ENCODE measurements at places on chromosomes 2 and 18.

DNA sequence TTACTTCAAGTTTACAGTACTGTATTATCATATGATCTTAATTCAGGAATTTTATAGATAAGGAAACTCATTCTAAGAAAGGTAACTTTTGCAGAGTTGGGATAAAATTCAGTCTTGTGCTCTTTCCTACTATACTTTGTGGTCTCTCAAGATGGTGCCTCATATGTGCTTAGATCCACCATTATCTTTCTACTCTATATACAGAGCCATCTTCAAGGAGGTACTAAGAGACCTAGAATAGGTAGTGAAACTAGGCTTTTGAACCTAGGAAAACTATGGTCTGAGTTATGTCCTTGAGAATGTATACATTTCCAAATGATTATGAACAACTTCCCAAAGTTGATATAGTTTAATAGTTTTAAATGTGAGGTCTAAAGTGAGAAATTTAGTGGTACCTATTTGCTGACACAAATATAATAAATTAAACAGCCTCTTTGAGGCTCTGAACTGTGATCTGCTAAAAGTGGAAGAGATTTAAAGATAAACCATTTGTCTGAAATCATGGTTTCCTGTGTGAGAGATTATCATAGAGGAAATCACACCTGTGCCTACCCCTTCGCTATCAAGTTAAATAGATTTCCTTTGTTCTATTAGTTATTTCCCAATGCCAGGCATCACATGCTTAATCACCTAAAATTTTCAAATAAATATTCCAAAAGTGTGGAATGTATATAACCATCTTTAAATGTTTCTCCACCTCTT, 27.2 kb downstream of the ACAA2 start:
- H3K27me3 ChIP-seq, result no peaks in the 10 kb centered on the region
- peak overlapping the region; percentile 74 for H3K27ac ChIP-seq
- peaks cover 31% of the 10 kb centered on the region for H3K4me1 ChIP-seq
- DNase-seq, result no peak

- H3K27me3 ChIP-seq, result peaks cover 33% of the 10 kb centered on the region
- no peaks in the 10 kb centered on the region for H3K4me1 ChIP-seq
- no peak overlapping the region for H3K4me3 ChIP-seq
- H3K36me3 ChIP-seq, result peaks cover 3% of the 10 kb centered on the region
- no peak overlapping the region for H3K27ac ChIP-seq
Observed at GRCh38 chr2:523698-524270, 153.4 kb downstream of the TMEM18 start.

DNA sequence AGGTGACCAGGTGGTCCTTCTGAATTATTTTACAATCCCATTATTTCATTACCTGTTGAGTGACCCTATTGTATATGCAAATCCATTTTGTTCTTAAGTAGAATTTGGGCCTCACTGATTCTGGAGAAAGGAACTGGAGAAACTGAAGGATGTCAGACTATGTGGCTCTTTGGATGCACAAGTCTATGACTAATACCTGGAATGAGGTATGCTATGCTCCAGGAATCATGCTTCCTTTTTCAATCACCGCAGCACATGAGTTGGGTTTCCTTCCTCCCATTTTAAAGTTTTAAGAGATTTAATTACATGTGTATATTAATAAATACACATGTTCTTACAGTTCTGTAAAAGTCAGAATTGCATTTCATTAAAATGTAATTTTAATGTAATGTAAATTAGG, 253.9 kb upstream of the VWC2L start:
- H3K4me3 ChIP-seq, result no peak overlapping the region
- H3K36me3 ChIP-seq, result no peaks in the 10 kb centered on the region
- H3K27me3 ChIP-seq, result no peaks in the 10 kb centered on the region
- no peak overlapping the region for H3K27ac ChIP-seq
- no peak for DNase-seq
- H3K4me1 ChIP-seq, result no peaks in the 10 kb centered on the region

GRCh38 chr18:22552899-22553460, 135.3 kb upstream of the CTAGE1 start:
- no peaks in the 10 kb centered on the region for H3K4me1 ChIP-seq
- no peak for DNase-seq
- no peaks in the 10 kb centered on the region for H3K36me3 ChIP-seq
- H3K4me3 ChIP-seq, result no peak overlapping the region

DNA sequence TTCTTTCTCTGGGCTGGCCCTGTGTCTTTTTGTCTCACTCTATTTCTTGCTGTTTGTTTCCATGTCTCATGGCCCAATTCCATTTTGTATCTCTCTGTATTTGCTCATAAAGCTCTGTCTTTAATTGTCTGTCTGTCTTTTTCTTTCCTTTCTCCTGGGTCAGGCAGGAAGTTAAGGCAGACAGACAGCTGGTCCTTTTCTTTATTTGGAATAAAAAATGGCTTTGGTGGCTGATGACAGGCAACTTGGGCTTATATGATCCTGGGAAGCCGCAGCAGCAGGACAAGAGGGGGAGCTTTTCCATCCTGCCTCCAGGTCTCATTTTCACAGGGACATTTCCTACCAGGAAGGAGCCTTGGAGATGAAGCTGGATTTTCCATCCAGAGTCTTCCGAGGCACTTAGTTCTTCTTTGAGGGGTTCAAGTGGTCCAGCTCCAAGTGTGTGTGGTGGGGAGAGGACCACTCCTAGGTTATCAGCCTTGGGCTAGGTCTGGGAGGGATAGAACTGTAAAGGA, 138.7 kb downstream of the TDRD15 start:
- H3K4me1 ChIP-seq, result no peaks in the 10 kb centered on the region
- no peak for DNase-seq
- no peak overlapping the region for H3K27ac ChIP-seq

- no peak overlapping the region for H3K27ac ChIP-seq
- no peaks in the 10 kb centered on the region for H3K4me1 ChIP-seq
- DNase-seq, result no peak
- no peaks in the 10 kb centered on the region for H3K36me3 ChIP-seq
Observed at GRCh38 chr2:234840336-234840735, 111.5 kb upstream of the SH3BP4 start.

GRCh38 chr2:47177043-47177565, 22.0 kb upstream of the STPG4 start:
- H3K27me3 ChIP-seq, result peaks cover 7% of the 10 kb centered on the region
- H3K4me3 ChIP-seq, result peak overlapping the region; percentile 96
- DNase-seq, result no peak
- peaks cover 33% of the 10 kb centered on the region for H3K4me1 ChIP-seq
- peak overlapping the region; percentile 99 for H3K27ac ChIP-seq

DNA sequence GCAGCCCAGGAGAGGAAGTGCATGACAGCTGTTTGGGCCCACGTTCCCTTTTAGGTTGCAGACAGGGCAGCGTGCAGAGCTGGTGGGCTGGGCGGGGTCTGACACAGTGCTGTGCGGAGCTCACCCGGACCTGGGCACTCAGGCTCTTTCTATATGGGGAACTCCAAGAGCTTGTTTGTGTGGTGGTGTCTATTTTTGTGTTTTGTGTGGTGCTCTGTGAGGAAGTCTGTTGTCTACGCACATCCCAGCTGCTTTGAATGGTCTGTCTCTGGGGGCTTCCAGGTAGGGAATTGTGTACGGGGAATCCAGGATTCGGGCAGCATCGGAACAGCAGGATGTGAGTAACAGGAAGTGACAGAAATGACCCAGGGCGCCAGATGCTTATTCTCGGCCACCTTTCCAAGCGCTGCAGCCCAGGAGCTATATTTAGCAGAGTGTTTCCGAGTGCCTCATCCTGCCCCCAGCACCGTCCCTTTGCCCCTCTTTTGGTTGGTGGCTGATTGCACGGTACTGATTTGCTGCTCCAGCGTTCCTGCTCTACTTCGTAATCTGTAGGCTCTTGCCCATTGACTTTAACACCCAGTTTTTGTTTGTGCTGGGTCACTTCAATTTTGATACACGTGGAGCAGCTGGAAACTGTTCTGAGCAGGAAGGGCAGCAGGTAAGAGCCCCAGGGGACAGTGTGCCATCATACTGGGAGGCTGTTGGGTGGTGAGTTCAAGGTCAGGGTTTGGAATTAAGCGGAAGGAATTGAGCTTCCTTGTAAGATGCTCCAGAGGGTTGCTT, 64.7 kb downstream of the DGKD start:
- H3K4me1 ChIP-seq, result peaks cover 70% of the 10 kb centered on the region
- peak overlapping the region; percentile 97 for H3K27ac ChIP-seq

- no peaks in the 10 kb centered on the region for H3K36me3 ChIP-seq
- no peak overlapping the region for H3K4me3 ChIP-seq
- DNase-seq, result no peak
- H3K27ac ChIP-seq, result no peak overlapping the region
- H3K4me1 ChIP-seq, result no peaks in the 10 kb centered on the region
Observed at GRCh38 chr2:104406261-104406726, 447.6 kb upstream of the POU3F3 start.

GRCh38 chr2:54455563-54456361, at the start of gene SPTBN1:
TSS of gene SPTBN1 (plus strand) at chr2:54456327. CDS start at chr2:54526419, 70,092 bp downstream.
- DNase-seq, result peak; percentile 12
- no peak within 1 kb of the TSS for H3K27ac ChIP-seq

GRCh38 chr2:18425210-18425703, 135.2 kb downstream of the RDH14 start:
- DNase-seq, result no peak
- no peak overlapping the region for H3K4me3 ChIP-seq
- no peaks in the 10 kb centered on the region for H3K36me3 ChIP-seq
- H3K27ac ChIP-seq, result no peak overlapping the region
- H3K27me3 ChIP-seq, result peaks cover 57% of the 10 kb centered on the region

DNA sequence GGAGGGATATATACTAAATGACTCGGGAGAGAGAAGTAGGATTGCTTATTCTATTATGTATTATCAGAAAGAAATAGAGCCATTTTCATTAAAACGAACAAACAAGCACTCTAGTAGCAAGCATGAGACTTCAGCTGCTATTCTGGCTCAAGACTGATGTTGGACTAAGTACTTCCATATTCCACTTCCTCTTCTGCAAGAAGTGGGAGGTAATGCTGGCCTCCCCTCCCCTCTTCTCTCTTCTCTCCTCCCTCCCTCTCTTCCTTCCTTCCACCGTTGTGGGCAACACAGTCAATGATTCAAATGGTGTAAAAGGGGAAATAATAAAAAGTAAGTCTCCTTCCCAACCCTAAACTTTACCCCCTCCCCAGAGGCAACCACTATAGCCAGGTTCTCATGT, 62.6 kb downstream of the EMX1 start:
- peak overlapping the region; percentile 43 for H3K27ac ChIP-seq
- DNase-seq, result no peak
- H3K4me1 ChIP-seq, result peaks cover 5% of the 10 kb centered on the region
- H3K27me3 ChIP-seq, result peaks cover 10% of the 10 kb centered on the region
- peak overlapping the region; percentile 57 for H3K4me3 ChIP-seq

GRCh38 chr2:84435345-84436025, 23.6 kb downstream of the SUCLG1 start:
- H3K27me3 ChIP-seq, result no peaks in the 10 kb centered on the region
- DNase-seq, result no peak
- peak overlapping the region; percentile 56 for H3K27ac ChIP-seq
- peaks cover 9% of the 10 kb centered on the region for H3K4me1 ChIP-seq

- no peak overlapping the region for H3K27ac ChIP-seq
- no peak for DNase-seq
- no peaks in the 10 kb centered on the region for H3K36me3 ChIP-seq
- H3K27me3 ChIP-seq, result no peaks in the 10 kb centered on the region
- no peak overlapping the region for H3K4me3 ChIP-seq
Observed at GRCh38 chr2:30665761-30666265, 141.4 kb downstream of the CAPN13 start.

DNA sequence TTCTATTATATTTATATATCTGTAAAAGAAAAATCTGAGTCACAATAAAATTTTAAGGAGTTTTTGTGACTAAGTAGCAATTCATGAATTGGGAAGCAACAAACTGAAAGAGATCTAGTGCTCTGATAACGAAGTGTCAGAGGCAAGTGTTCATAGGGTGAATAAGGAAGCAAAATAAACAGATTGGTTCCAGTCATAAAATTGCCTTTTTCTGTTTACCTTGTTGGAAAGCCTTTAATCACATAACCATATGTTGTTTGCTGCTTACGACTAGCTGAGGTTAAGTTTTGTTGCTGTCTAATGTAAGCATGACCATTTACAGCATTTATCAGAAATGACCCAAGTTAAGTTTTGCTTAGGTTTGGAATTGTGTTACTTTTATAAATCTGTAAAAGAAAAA, 358.9 kb downstream of the ARL6IP6 start:
- no peak overlapping the region for H3K27ac ChIP-seq
- H3K4me1 ChIP-seq, result no peaks in the 10 kb centered on the region
- DNase-seq, result no peak

DNA sequence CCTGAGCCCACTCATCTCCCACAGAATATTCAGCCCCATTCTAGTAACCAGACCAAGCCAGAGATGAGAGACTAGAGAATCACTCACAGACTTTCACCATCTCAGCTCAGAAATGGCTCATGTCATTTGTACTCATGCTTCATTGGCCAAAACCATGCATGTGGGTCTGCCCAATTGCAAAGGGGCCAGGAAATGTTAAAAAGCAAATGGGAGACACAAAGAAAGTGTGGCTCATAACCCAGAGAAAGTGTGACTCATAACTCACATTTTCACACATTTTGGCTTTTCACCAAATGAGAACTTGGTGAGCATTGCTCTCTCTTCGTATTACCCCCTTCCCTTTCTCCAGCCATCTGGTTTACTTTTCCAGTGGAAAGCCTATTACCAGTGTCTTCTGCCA, 66.2 kb downstream of the MDH1 start:
- peaks cover 18% of the 10 kb centered on the region for H3K27me3 ChIP-seq
- DNase-seq, result no peak
- H3K27ac ChIP-seq, result no peak overlapping the region
- no peak overlapping the region for H3K4me3 ChIP-seq
- no peaks in the 10 kb centered on the region for H3K36me3 ChIP-seq

GRCh38 chr18:9547782-9548181, 66.6 kb downstream of the PPP4R1 start:
- peaks cover 10% of the 10 kb centered on the region for H3K4me1 ChIP-seq
- no peak for DNase-seq
- no peak overlapping the region for H3K4me3 ChIP-seq

GRCh38 chr2:198452327-198452726, 647.9 kb downstream of the PLCL1 start:
- DNase-seq, result no peak
- H3K4me1 ChIP-seq, result peaks cover 2% of the 10 kb centered on the region
- H3K27me3 ChIP-seq, result peaks cover 10% of the 10 kb centered on the region
- no peaks in the 10 kb centered on the region for H3K36me3 ChIP-seq
- no peak overlapping the region for H3K4me3 ChIP-seq

DNA sequence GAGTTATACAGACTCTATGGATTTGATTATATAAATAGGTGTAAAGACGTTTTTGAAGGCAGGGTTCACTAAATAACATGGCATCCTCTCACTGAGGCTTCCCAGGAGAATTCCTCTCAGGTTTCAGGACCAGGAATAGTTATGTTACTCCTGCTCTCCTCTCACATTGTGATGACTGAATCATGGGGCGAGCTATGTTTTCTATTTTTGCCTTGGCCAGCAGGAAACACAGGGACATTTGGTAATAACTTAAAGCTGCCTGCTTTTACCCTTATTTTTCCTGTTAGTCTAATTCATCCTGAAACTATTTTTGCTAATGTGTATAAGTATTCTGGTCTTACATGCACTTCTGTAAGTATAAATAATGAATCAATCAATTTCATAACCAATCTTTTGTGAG, 115.3 kb upstream of the ITGB6 start:
- DNase-seq, result no peak
- peaks cover 4% of the 10 kb centered on the region for H3K36me3 ChIP-seq
- H3K4me3 ChIP-seq, result no peak overlapping the region

Data from T-helper 17 cell (primary cell).